Activated CD4-positive, alpha-beta memory T cell treated with anti-CD3 and anti-CD28 coated beads for 36 hours (primary cell): ENCODE measurements at places on chromosomes 6 and 20. TPM values are rescaled to one million over a fixed set of nuclear protein-coding genes. Genes with fewer than 3 reads are reported as not detected.

DNA sequence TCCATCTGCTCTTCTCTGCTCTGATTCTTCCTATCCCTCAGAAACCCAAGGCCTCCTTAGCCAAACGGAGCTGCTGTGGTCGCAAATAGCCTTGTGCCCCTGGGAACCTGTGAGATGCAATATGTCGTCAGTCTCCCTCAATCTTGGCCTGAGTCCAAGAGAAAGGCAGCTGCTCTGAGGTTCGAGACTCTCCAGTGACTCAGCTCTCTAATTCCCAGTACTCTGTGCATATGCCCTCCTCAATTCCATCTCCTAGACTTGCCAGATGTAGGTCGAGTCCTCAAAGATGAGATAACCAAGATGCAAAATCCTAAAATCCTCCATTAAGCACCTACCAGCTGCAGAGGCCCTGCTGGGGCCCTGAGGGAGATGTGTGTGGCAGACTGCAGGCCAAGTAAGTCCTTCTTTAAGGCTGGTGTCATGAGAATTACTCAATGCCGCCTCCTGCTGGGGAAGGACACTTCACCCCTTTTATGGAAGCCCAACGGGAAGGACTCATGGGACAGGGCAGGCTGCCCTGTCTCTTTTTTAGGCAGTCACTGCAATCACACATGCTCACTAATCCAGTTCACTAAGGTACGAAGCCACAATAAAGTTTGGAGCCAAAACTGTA, 28.5 kb downstream of the C6orf15 start:
- DNase-seq = peak; percentile 68

DNA sequence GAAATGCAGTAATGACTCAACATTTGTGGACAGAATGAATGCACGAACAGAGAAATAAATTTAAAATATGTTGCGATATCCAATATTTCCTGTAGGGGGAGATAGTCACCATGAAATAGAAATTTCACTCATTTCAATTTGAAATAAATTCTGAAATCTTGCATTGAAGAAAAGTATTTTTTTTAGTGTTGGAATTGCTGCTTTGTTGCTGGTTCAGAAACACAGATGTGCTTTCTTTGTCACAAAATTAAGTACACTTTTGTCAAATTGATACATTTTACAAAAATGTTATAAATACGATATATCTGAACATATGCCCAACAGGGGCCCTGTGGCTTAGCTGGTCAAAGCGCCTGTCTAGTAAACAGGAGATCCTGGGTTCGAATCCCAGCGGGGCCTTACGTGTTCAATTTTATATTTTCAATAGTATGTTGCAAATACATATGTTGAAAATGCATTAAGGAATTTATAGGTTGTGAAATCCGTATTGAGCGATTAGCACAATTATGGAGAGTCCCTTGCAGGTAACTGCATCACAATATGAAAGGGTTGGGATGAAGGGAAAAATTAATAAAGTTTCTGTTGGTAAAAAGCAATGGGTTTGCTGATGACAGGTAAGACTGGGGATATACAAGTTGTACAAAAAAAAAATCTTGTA, 85.4 kb upstream of the PRSS16 start:
- peak; percentile 38 for DNase-seq

DNA sequence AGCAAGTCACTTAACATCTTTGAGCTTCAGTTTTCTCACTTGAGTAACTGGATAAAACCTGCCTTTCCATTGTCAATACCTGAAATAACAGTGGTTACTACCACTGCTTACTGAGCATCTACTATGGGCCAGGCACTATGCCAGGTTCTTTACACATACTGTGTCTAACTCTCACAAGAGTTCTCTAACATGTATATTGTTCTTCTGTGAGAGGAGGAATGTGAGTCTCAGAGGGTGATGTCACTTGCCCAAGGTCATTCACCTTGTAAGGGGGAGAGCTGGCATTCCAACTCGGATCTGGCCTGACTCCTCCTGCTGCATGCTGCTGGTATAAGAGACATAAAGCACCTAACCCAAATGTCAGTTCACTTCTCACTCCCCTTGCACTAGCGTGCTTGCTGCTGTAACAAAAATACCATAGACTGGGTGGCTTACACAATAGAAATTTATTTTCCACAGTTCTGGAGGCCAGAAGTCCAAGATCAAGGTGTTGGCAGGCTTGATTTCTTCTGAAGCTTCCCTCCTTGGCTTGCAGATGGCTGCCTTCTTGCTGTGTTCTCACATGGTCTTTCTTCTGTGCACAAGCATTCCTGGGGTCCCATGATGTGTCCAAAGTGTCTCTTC, 21.9 kb upstream of the SGK2 start:
- no peak for DNase-seq

GRCh38 chr6:33616913-33617312, 4.2 kb upstream of the ITPR3 start:
- no peak for DNase-seq

DNA sequence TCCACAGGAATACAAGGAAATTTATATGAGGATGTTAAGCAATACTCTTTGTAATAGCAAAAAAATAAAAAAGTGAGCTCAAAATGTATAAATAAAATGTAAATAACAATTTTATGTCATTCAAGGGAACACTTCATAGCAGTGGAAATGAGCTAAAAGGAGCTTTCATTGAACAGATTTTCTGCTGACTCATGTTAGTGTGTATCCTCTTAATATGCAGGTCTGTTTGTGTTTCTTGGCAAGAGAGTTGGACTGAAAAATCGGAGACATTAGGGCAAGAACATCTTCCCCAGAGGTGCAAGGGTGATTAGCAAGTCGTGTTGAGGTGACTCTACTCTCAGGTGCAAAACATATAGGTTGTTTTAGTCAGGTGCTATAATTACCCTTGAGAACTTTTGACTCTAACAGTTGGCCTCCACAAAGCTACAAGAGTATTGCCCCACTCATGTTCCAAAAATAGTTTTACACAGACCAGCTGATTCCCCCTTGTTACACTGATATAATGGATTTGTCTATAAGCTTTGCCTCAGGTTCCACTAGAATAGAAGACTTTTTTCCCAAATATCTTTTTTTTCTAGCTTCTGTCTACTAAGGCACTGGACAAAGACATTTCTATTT, 702.9 kb downstream of the TENT5A start:
- no peak for DNase-seq

GRCh38 chr20:29790510-29790909, 1467.0 kb upstream of the DEFB115 start:
- no peak for DNase-seq

DNA sequence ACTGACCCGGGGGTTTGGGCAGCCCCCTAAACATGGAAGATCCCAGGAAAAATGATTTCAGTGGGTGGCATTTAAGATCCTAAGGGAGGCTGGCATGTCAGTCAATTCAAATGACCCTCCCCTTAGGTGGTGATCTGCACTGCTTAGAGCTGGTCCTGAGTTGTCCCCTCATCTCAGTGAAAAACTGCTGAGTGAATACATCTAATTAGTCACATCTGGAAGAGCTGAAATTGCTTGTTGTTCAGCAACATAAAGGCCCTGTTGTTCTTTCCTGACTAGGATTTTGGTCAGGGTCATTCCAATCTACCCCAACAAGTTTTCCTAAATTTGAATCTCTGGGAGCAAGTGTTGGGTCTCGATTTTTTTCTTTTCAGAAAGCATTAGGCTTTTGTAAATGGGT, 126.4 kb downstream of the LCA5 start:
- no peak for DNase-seq

DNA sequence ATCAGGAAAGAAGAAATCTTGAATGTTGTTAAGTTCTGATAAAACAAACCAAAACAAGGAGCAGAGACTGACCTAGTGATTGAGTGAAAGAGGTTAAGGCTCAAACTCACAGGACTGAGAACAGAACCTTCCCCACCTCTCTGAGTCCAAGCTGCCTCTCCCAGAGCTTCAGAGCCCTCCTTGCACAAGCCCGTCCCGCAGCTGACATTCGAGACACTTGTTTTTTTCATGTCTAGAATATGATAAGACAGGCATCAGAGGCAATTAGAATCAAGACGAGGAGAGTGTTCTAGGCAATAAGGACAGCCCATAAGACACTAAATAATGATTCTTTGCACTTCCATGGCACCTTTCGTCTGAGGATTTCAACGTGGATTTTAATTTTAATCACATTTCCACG, 140.6 kb downstream of the PXDC1 start:
- DNase-seq = no peak

Gene KHDRBS2
- total RNA-seq = not detected
